Small intestine (tissue), 16 donors: ENCODE measurements at places on chromosomes 7 and 10.
A peak's percentile ranks its signal among the peaks of the same experiment; 100 is the strongest.

- peaks cover 15% of the 10 kb centered on the region for H3K4me1 ChIP-seq
- H3K36me3 ChIP-seq, result no peaks in the 10 kb centered on the region
- H3K27me3 ChIP-seq, result no peaks in the 10 kb centered on the region
- H3K4me3 ChIP-seq, result no peak overlapping the region
Measured at GRCh38 chr7:104950006-104950405, 64.0 kb upstream of the KMT2E start.

DNA sequence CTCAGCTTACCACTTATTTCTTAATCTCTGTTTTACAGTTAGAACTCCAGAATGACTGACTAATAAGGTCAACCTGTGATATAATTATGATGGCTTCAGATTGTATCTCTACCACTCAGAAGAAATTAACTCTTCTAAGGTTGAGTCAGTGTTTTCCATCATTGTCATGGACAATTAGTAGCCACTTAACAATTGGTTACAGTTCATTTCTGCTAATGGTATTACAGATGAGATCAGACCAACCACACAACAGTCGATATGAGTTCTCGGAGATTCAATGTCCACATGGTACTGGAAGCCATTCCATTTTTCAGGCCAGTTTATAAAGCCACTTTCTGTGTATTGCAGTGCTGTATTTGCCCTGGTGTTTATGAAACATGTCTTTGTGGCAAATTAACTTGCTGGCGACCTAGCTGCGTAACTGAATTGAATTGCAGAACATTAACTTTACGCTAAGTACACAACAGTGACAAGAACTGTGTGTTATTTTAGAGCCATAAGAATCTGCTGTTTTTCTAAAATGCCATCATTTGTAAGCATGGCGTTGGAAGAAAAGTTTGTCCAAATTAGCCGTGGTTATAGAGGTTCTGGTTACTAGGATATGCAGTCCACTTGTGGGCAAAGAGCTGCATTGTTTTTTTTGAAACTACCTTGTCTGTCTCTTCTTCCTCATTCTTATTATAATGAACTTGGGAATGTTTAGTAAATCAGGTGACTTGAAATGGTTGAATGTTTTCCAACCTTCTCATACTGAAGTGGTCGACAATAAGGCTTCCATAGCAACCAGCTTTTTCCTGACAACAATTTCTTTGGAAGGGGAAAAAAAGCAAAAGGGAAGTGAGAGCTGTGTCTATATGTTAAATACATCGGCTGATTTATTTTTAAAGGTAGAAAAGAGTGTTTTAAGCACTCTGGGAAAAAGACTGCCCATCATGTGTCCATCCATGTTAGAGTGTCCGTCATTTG is 76.4 kb downstream of the CELF2 start:
- no peak overlapping the region for H3K27ac ChIP-seq
- H3K4me3 ChIP-seq, result no peak overlapping the region
- no peaks in the 10 kb centered on the region for H3K36me3 ChIP-seq
- no peak for DNase-seq
- no peaks in the 10 kb centered on the region for H3K4me1 ChIP-seq
- no peaks in the 10 kb centered on the region for H3K27me3 ChIP-seq

DNA sequence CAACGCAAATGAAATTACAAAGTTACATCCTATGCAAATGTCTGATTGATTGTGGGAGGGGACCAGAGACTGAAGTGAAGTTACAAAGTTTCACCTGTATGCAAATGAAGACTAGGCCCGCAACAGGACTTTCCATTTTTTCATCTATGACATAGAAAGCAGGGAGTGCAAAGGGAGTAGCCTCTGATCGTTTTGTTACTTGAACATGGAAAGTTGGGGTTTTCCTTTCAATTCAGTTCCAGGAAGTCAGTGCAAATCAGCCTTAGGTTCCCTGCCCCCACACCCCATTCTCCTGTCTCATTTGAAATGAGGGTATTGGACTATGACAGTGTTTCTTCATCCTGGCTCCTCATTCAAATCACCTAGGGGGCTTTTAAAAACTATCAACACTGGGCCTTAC is 96.9 kb upstream of the HABP2 start:
- peaks cover 3% of the 10 kb centered on the region for H3K4me1 ChIP-seq
- no peaks in the 10 kb centered on the region for H3K27me3 ChIP-seq
- DNase-seq, result peak; percentile 38
- H3K36me3 ChIP-seq, result no peaks in the 10 kb centered on the region
- H3K4me3 ChIP-seq, result no peak overlapping the region

- H3K27ac ChIP-seq, result no peak overlapping the region
- H3K27me3 ChIP-seq, result no peaks in the 10 kb centered on the region
- H3K4me1 ChIP-seq, result peaks cover 7% of the 10 kb centered on the region
- DNase-seq, result peak; percentile 22
Measured at GRCh38 chr10:14748441-14748840, 26.3 kb downstream of the FAM107B start.

GRCh38 chr7:73517241-73517995 is 4.7 kb downstream of the BAZ1B start:
- H3K4me3 ChIP-seq, result no peak overlapping the region
- peaks cover 43% of the 10 kb centered on the region for H3K36me3 ChIP-seq
